Activated CD4-positive, CD25-positive, alpha-beta regulatory T cell (primary cell): ENCODE measurements at places on chromosomes 5 and 9.

DNA sequence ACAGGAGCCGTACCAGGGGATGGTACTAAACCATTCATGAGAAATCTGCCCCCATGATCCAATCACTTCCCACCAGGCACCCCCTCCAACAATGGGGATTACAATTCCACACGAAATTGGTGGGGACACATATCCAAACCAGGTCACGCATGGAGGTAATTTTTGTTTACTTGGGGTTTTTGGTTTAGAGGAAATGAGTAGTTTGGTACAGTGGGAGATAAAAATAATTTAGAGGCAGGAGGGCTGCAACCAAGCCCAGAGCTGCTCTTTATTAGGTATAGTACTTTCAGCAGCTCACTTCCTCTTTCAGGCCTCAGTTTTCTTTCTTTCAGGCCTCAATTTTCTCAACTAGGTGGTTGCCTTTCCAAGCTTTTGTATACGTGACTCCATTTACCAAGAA, 23.2 kb downstream of the PRUNE2 start:
- DNase-seq: no peak

DNA sequence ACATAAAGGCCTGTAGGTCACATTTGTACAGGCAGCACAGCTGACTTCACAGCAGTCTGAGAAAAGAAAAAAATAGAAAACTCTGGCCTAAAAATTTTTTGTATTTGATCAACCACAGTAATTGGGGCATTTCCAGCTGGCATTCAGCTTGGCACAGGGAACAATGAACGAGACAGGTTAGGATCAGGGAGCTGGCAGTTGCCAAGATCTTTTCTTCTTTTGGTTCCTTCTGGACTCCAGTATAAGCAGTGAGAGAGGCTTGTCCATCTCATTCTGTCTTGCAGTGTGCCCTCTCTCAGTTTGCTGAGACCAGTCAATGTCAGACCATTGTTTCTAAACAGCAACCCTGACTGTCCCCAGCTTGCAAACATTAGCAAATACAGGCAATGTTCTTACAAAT, 601.1 kb downstream of the TLR4 start:
- DNase-seq: no peak

DNA sequence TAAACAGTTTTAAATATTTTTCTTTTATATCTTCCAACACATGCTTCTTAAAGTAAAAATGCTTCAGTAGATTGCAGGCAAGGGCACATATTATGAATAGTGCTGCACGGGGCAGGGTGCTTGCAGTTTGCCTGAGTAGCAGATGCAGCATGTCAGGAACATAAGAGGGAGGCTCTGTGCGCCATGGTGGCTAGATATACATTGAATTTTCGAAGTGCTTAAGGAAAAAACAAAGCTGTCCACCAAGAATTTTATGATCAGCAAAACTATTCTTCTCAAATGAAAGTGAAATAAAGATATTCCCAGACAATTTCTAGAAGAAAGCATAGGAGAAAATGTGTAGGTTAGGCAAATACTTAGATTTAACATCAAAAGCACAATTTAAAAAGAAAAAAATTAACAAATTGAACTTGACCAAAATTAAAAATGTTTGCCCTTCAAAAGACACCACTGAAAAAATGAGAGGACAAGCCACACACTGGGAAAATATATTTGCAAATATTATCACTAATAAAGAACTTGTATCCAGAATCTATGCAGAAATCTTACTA, 213.2 kb downstream of the NR3C1 start:
- no peak for DNase-seq

GRCh38 chr9:95197692-95198271, 119.7 kb downstream of the FANCC start:
- DNase-seq: no peak

- DNase-seq: no peak
Observed at GRCh38 chr5:90549223-90549622, 9.4 kb upstream of the ADGRV1 start.

- no peak for DNase-seq
Observed at GRCh38 chr9:99069075-99069474, 35.8 kb upstream of the TGFBR1 start.

DNA sequence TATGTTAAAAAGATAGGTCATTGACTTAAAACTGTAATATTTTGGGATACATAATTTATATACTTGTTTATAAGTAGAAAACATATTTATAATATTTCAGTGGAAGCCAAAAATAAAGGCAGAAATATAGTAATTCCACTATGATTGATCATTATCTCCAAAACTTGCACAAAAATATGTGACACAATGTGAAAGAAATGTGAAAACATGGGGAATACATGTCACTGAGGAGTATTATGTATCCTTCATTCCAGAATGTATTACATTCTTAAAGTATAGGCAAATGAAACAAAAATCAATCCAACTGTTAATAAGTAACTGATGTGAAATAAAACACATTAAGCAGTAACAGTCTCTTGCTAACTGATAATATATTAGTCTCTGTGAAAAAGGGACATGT, 236.7 kb downstream of the CDH18 start:
- DNase-seq: no peak

DNA sequence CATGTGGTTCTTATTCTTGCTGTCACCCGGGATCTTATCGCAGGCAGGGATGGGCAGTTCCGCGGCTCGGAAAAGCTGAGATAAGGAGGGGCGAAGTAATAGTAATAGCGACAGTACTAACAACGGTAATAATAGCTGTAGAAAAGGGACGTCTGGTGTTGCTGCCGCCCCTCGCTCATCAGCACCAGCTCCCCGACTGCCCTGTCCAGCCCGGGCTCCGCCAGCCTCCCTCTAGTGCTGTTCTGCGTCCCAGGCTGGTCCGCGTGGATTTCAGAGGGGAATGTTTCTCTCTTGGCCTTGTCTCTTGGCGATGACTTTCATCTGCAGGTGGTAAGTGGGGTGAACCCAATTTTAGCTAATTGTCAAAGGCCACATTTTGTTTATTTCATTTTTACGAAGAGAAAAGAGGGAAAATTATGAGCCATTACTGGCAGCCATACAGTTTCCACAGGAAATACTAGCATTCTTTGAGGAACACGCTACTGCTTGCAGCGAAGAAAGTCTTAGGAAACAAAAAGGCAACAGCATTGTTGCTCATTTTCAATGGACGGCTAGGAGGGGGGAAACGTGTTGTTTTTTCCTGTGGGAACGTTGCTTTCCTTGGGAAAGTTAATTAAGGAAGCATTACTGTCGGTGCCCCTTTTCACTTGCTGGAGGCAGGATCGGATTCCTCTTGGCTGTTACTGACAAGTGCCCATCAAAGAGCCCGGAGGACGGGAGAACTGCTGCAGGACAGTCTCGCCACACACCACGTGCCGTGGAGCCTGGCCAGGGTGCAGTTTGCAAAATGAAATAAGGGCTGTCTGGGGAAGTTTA, 762 bp downstream of the SNCAIP start:
- DNase-seq: no peak
